ENCODE measurements at places on chromosomes 3 and 15.

DNA sequence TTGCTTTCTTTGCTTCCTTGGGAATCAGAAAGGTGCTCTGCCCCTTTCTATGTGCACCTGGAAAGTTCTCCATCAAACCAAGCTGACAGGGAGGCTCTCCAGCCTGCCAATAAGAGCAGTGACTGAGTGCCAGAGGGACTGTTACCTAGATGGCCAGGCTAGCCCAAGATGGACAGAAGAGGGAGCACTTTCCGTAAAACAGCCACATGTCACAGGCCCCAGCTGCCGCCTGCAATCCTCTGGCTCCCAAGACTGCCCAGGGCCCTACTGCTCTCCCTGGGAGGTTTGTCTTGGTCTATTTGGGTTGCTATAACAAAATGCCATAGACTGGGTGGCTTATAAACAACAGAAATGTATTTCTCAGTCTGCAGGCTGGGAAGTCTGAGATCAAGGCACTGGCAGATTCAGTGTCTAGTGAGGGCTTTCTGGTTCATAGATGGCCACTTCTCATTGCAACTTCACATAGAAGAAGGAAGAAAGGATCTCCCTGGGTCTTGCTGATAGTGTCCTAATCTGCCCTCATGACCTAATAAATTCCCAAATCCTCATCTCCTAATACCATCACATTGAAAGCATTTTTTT lies 72.3 kb downstream of the TAMM41 start:
- DNase-seq, result peak; percentile 63

DNA sequence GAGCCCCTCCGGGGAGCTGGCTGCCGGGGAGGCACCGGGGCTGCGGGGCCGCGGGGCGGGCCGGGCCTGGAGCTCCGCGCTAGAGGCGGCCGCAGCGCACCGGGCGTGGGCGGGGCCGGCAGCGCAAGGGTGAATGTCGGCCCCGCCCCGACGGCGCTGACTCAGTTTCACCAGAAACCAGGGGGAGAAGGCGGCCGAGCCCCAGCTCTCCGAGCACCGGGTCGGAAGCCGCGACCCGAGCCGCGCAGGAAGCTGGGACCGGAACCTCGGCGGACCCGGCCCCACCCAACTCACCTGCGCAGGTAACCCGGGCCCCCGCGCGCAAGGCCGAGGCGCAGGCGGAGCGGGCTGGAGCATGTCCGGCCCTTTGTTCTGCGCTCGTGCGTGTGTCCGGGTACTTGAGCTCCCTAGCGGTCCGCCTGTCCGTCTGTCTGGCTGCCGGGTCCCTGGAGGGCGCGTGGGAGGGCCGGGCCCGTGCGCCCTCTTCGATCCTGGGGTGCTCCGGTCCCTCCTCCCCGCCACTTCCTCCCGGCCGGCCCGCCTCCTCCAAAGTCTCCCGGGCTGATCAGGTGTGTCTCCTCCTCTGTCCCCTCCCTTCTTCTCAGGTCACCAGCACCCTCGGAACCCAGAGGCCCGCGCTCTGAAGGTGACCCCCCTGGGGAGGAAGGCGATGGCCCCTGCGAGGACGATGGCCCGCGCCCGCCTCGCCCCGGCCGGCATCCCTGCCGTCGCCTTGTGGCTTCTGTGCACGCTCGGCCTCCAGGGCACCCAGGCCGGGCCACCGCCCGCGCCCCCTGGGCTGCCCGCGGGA lies at the start of gene SPINT1:
Gene SPINT1 (plus strand): TSS at position 164 of the 811 bp plus-strand sequence. CDS start 507 bp downstream, at position 671.
- no peak for DNase-seq

DNA sequence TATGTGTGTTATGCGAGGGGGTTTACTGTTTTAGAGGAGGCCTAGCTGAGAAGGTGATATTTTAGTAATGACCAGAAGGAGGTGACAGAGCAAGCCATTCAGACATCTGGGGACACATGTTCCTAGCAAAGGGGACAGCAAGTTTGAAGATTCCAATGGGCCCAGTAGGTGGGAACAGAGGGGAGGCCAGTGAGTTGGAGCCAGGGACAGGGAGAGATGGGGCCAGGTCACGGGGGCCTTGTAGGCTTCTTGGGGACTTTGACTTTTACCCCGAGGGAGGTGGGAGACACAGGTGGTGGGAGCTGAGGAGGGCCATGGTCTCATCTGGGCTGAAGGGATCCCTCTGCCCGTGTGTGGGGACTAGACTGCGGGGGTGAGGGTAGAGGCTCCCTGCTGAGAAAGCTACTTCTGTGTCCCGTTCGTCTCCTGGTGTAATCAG lies 72.5 kb downstream of the MGLL start:
- DNase-seq, result no peak

DNA sequence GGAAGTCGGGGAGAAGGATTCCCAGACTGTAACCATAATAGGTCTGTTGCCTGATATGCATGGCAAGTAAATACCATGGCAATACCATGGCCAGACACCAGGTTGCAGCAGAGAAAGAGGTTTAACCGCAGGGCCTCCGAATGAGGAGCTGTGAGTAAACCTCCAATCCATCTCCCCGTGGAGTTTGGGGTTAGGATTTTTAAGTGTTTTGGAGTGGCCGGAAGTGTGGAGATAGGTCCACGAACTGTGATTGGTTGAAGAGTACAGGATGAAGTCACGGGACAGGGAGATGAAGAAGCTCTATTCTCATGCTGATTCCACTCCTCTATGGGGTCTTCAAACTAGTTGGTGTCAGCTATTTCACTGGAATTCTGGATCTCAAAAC lies 127.9 kb downstream of the ST8SIA2 start:
- DNase-seq, result peak; percentile 86

DNA sequence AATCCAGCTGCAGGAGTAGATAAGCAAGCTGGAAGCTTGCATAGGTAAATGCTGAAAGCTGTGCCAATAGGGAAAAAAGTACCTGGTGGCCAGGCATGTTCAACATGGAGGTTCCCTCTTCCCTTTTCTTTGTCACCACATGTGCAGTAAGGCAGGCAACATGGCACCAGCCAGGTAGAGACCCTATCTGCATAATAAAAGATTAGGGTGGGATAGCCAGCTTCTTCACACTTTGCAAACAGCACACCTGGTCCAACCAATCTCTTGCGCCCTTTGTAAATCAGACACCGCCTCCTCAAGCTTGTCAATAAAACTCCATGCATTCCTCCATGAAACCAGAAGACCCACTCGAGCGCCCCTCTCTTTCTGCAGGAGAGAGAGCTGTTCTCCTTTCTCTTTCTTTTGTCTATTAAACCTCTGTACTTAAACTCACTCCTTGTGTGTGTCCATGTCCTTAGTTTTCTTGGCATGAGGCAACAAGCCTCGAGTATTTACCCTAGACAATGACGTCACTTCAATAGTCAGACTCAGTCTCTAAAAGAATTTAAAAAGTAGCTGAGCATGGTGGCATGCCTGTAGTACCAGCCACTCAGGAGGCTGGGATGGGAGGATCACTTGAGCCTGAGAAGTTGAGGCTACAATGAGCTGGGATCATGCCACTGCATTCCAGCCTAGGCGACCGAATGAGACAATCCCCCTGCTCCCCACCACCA lies 256.3 kb downstream of the SCAPER start:
- no peak for DNase-seq

DNA sequence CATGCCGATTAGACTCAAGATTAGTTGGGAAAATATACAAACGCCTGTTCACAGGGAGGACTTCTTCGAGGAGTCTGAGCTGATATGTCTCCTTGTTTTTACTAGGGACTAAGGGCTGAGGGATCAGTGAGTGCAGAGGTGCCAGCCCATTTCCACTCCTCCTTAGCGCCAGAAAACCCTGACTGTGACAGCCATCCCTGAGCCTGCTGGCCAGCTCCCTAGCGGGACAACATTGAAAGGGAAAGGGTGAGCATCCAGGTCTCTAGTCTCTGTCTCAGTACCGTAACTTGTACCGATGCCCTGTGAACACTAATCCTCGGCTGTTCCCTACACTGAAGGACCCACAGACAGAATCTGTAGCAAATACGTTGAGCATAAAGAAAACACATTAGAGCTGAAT lies 243.4 kb downstream of the WNT5A start:
- no peak for DNase-seq

- no peak for DNase-seq
Observed at GRCh38 chr15:45892182-45892581, 257.4 kb downstream of the SQOR start.

- no peak for DNase-seq
Observed at GRCh38 chr3:184228376-184229137, 828 bp upstream of the VWA5B2 start.

GRCh38 chr3:100893590-100893989 lies 99.6 kb downstream of the ABI3BP start:
- peak; percentile 27 for DNase-seq

GRCh38 chr3:12154151-12154550 lies 4.6 kb downstream of the TIMP4 start:
- no peak for DNase-seq

GRCh38 chr15:56798639-56799038 lies 65.3 kb upstream of the ZNF280D start:
- DNase-seq, result no peak

- DNase-seq, result no peak
Observed at GRCh38 chr3:134495980-134496379, 10.1 kb downstream of the CEP63 start.

DNA sequence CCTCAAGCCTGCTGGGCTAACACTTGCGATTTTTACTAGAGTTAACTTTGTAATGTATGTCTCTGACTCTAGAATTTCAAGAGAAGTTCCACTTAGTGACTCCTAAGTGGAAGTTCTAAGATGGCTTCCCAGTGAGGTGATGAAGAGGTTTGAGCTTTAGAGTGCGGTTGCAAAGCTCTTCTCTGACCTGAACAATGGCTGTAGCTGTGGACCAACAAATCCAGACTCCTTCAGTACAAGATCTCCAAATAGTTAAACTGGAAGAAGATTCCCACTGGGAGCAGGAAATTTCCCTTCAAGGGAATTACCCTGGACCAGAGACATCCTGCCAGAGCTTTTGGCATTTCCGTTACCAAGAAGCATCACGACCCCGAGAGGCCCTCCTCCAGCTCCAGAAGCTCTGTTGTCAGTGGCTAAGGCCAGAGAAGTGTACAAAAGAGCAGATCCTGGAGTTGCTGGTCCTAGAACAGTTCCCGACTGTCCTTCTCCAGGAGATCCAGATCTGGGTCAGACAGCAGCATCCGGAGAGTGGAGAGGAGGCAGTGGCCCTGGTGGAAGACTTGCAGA lies 22.3 kb downstream of the WDR73 start:
- DNase-seq, result no peak

DNA sequence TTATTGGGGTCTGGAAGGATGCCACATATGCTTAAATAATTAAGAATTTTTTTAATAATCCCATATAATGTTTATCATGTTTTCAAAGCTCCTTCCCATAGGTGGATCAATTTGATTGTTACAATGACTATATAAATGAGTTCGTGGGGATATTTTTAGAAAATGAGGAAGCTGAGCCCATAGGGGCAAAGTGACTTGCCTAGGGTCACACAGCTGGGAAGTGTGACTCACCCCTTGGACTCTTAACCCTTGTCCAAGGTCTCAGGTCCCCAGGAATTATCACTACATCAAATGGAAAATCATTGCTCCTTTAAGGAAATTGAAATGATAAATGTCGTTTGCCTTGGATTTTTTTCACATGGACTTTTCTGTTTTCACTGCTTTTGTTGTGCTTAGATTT lies 161.2 kb upstream of the RGMA start:
- no peak for DNase-seq

DNA sequence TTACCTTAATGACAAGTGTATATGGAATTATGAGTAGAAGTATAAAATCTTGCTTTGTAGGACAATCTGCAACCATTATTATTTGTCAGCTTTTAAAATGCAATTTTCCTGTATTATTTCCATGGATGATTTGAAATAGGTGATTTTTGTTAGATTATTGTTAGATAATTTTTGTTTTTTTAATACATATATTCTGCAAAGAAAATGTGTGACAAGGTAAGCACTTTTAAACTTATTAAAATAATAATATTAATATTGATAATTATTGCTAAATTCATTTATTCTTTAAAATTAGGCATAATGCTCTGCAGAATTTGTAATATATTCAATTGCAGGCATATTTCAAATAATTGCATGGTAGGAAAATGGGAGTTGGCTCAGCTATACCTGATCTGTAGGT lies 329.5 kb downstream of the CADM2 start:
- no peak for DNase-seq

DNA sequence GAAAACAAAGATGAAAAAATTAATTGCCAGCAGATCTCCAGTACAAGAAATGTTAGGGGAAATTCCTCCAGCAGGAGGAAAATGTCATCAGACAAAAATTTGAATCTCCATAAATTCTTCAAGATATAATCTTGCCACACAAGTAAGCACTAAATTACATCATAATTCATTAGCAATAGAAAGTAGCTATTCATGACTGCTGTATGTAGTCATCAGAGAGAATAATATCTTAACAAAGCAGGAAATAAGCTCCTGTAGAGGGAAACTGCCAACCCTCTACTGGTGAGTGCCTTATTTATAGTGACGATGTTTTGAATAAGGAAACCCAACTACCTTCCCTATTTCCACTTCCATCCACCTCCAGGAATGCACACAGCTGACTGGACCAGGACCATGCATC lies 15.8 kb upstream of the SLC27A2 start:
- DNase-seq, result no peak

GRCh38 chr15:60660290-60661051 lies 181.5 kb upstream of the ICE2 start:
- DNase-seq, result peak; percentile 30

DNA sequence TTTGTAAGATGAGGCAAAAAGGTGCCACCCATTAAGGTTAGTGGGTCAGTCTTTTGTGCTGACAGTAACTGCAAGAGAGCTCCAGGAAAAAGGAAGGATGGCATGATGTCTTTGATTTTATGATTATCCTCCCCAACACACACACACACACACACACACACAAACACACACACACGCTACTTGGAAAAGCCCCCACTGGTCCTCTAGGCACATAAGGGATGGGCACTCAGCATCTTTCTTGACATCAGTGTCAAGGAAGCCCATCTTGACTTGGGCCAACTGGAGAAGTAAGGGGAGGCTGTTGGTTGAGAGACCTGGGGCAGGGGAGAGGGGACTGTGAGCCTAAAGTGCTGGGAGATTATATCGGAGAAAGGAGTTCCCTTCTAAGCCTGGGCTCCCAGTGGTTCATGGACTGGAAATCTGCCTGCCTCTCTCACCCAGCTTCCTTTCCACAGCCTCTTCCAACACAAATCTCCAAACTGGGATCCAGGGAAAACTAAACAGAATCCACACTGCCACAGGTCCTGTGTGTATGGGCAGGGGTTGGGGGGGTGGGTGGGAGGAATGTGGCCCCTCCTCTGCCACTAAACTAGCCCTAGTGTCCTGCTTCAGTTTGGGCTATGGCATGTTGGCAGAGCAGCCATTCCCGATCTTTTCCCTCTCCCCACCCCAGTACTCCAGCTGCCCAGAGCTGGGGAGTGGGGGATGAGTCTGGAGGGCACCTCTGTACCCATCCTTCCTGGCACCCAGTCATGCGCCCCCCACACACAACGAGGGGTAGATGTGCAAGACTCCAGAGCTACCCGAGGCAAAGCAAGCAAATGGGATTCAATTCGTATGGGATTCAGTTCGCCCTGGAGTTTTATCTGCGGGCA lies 1.6 kb downstream of the AMOTL2 start:
- DNase-seq, result no peak

GRCh38 chr3:194133661-194134230 lies 2.2 kb upstream of the HES1 start:
- DNase-seq, result no peak

- DNase-seq, result no peak
Observed at GRCh38 chr3:106628407-106628806, 748.8 kb upstream of the CCDC54 start.
